ENCODE measurements at places on chromosomes 5 and 9.

- no peak for DNase-seq
Measured at GRCh38 chr5:154278186-154278585, 87.7 kb downstream of the GALNT10 start.

DNA sequence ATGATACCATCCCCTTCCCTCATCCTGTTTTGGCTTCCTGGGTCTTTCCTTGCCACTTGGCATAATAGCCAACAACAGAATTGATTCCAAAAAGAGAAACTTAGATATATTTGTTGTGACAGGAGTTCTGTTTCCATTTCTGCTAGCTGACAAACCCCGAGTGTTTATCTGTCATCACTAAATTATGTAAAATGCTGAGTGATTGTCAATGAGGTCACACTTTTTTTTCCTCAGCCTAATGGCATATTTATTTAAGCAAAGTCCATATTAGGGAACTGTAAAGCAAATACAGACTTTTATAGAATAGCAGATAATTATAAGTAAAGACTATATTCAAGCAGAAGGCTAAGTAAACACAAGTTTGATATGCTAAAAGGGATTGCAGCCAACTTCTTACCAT lies 64.0 kb downstream of the RGS7BP start:
- no peak for DNase-seq

GRCh38 chr5:18702821-18703220 lies 1068.6 kb downstream of the TAF11L14 start:
- no peak for DNase-seq

DNA sequence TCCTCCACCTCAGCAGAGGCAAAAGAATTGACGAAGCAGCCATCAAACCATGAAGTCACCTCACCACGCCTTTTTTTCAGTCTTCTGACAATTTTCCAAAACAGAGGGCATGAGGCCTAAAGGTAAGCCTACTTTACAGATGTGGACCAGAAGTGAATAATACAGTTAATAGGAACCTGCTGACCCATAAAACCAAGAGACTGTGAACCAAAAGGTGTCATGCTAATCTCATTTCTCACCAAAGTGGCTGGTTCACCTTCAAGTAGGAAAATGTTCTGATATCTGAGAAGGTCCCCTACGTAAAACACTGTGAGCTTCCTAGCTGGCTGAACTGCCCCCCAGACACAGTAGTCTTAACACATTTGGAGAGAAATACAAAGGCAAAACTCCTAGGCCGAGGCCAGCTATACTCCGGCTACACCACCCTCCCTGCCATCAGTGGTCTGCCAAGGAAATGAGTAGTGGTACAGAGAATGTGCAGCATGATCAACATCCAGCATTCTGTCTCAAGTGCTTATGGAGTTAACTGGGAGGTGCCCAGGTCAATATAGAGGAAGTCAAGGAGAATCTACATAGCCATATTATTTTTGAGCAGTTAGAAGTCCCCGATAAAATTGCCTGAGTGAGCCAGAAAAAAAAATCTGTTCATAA lies 19.3 kb upstream of the F2RL2 start:
- DNase-seq = no peak
